ENCODE measurements at places on chromosomes 5 and 9.

DNA sequence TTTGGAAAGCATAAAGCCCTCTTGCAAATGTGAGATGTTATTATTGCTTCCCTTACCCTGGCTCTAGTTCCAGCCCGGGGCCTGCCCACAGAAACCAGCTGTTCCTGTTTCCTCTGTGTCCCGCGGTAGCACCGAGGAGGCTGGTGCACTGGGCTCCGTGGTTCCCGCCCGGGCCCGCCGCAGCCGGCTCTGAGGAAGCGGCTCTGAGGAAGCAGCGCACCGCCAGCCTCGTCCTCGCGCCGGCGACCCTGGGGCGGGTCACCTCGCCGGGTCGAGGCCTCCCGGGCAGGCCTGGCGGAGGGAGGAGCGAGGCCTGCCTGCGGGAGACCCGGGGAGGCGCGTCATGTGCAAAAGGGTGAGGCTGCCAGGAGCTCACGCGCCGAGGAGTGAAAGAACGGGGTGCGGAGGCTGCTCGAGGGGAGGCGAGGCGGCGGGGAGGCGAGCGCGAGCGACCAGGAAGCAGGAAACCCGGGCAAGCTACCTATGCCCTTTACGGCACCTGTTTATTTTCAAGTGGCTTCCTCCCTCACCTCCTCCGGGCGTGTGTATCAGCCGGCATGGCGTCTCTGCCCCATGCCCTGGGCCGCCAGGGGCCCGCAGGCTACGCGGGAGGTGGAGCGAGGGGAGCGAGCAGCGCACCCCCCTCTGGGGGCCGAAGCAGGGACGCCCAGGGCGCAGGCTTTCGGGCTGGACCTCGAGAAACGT lies 61.3 kb upstream of the MEGF10 start:
- DNase-seq, result no peak

DNA sequence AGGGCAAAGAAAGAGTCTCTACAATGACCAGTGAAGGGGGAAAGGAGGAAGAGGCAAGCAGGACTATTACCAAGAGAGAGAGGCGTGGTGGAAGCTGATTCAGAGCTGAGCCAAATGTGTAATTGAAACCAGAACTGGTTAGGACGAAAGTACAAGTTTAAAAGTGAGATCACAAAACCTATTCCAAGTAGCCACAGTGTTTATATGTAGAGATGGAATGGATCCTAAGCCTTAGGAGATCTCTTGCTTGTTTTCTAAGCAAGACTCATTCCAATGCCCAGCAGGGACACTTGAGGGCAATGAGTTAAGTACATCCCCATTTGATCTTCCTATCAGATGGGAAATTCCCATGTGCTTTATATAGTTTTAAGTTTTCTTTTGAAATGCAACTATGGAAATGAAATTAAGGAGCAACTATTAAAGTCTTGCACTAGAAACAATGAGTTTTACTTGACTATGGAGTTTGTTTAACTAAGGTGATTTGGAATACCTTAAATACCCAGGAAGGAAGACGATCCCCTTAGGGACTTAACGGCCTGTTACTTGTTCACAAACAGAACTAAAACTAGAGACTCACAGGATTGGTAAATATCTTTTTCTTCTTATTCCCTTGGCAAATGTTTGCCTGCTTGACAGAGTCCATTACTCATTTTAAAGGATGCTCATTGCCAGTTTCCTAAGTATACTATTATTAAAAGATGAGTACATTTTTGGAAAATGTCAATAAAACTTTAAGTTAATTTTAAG lies 51.1 kb upstream of the SNX2 start:
- no peak for DNase-seq

- DNase-seq, result no peak
These were observed 3.6 kb upstream of the FST start for GRCh38 chr5:53476531-53477480.

- no peak for DNase-seq
These were observed 52.1 kb upstream of the PAPPA start for GRCh38 chr9:116101516-116101915.
